Stomach (tissue), 19 donors: ENCODE measurements at places on chromosomes 11 and 22. TPM values are rescaled to one million over a fixed set of nuclear protein-coding genes. Genes with fewer than 3 reads are reported as not detected.

CRYBB2 gene
- polyA plus RNA-seq, result not detected

DGKZ gene
- polyA plus RNA-seq, result 35.0 TPM

CCDC73 gene
- not detected for polyA plus RNA-seq

NNMT gene
- 197 TPM for polyA plus RNA-seq

MB gene
- polyA plus RNA-seq, result 6.9 TPM

SGSM1 gene
- 0.76 TPM for polyA plus RNA-seq

ZBTB16 gene
- polyA plus RNA-seq, result 7.9 TPM

SPDYC gene
- not detected for polyA plus RNA-seq

RNF214 gene
- 8.0 TPM for polyA plus RNA-seq

TMEM126B gene
- 93.0 TPM for polyA plus RNA-seq

DNA sequence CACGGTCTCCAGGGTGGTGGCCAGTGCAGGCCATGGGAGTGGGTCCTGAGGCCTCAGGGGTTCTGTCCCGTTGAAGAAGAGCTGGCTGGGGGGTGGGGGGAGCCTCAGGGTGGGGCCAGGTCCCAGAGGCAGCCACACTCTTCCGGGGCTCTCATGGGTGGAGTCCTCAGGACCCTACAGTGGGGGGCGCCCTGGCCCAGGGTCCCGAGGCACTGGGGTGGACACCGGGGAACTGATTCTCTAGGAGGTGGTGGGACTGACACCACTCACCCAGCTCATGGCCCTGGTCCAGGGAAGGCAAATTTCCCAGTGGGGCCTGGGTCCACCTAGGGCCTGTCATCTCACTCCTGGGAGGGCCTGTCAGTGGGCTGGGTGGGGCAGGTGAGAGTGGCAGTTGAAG lies 12.8 kb downstream of the GGT5 start:
- DNase-seq, result no peak

- no peak for DNase-seq
Observed at GRCh38 chr11:88480223-88480622, 142.7 kb upstream of the CTSC start.

DNA sequence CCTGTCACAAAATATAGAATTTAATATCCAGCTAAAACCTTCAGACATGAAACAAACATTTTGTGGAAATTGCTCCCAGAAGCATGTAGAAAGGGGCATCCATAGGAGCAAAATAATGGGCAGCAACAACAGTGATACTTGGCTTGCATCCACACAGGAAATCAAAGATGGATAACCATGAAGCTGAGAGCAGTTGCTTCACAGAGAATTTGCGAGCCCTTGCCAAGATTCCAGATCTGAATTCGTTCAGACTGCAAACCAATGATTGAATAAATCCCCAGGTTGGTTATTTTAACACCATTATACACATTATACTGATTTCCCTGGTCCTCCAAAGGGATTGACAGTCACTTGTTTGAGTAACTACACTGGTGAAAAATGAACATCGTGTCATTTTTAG lies 15.6 kb upstream of the OR51L1 start:
- DNase-seq, result no peak

DNA sequence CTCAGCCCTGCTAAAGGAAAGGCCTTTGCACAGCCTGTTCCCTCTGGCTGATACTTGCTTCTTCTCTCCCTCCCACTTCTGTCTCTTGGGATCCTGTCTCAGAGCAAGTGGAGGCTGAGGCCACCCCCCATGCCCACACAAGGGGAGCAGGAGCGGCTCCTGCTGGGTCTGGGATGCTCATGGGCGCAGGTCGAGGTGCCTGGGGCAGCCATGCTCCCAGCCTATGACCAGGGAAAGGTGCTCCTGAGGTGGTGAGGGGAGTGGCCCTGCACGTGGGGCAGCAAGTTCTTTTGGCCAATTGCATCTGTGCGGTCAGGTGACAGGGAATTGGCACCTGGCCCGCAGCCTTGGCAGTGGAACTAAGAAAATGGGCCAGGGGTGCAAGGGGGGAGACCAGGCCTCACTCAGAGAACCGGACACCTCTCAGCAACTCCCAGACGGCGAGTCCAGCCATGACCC lies 1.5 kb downstream of the MAPK11 start:
- peak; percentile 81 for DNase-seq

GRCh38 chr22:48647606-48648515 lies 1179.8 kb downstream of the BRD1 start:
- DNase-seq, result no peak

- peak; percentile 48 for DNase-seq
Observed at GRCh38 chr22:49657275-49657973, 170.2 kb downstream of the BRD1 start.

- DNase-seq, result no peak
Observed at GRCh38 chr11:95371153-95371552, 140.2 kb upstream of the SESN3 start.

- peak; percentile 39 for DNase-seq
Observed at GRCh38 chr11:76102802-76103201, 103.5 kb downstream of the WNT11 start.

- DNase-seq, result no peak
Observed at GRCh38 chr11:1163911-1164735, 6.4 kb downstream of the MUC5AC start.

DNA sequence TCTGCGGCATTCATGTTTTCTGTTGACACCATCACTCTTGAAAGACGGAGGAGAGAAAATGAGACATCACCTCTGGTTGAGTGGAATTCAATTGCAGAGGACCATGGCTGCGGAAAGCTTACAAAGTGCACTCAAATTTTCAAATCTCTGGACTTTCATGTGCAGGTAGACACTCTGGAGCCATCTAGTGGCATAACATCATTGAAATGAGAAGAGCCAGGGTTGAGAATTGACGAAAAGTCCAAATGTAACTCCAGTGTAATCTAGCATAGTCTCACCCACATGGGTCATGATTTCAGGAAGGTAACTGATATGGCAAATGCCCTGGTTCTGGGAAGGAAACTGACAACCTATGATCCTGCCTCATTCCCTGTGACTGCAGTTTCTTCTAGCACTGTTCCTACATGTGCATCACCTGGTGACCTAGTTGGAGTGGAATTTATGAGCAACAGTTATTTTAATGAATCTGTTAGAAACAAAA lies 687.8 kb downstream of the KCNA4 start:
- no peak for DNase-seq

GRCh38 chr22:38416621-38417251 lies 38.3 kb downstream of the KCNJ4 start:
- no peak for DNase-seq

DNA sequence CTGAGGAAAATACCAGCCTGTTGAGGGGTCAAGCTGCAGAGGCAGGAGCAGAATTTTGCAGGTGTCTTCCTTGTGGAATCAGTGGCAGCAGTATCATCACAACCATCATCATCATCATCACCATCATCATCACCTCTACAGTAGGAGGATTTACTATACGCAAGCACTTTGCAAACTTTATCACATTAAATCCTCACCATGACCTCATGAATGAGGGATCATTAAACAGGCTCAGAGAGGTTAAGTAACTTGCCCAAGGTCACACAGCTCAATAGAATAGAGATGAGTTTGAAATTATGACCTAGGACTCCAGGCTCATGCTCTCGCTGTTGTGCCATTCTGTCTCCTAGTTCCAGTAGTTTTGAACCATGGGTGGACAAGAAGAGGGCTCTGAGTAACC lies 25.6 kb downstream of the PTPN5 start:
- DNase-seq, result no peak

DNA sequence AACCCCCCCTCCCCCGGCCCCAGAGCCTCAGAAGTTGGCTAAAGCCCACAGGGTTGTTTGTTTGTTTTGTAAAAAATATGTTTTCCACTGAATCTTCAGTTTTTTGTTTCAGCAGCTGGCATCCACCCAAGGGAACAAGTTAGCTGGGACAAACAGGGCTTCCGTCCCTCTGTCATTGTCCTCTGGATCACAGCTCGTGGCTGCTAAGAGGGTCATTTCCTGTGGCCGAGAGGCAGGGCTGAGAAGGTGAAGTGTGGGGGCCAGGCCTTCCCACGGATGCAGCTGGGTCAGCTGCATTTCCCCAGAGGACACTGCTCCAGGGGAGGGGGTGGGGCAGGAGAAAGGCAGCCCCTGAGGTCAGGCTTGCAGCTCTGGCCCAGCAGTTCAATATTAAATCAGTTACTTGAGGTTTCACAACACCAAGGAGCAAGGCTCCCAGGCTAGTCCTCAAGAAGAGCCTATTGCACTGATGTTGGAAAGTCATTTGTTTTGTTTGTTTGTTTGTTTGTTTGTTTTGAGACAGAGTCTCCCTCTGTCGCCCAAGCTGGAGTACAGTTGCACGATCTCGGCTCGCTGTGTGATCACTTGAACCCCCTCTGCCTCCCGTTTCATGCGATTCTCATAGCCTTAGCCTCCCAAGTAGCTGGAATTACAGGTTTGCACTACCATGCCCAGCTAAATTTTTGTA lies 34.4 kb upstream of the SMTN start:
- peak; percentile 85 for DNase-seq

GRCh38 chr22:49268924-49269323 lies 558.7 kb downstream of the BRD1 start:
- DNase-seq, result peak; percentile 3

GRCh38 chr11:69394869-69395246 lies 86.6 kb upstream of the LINC01488 start:
- DNase-seq, result no peak

DNA sequence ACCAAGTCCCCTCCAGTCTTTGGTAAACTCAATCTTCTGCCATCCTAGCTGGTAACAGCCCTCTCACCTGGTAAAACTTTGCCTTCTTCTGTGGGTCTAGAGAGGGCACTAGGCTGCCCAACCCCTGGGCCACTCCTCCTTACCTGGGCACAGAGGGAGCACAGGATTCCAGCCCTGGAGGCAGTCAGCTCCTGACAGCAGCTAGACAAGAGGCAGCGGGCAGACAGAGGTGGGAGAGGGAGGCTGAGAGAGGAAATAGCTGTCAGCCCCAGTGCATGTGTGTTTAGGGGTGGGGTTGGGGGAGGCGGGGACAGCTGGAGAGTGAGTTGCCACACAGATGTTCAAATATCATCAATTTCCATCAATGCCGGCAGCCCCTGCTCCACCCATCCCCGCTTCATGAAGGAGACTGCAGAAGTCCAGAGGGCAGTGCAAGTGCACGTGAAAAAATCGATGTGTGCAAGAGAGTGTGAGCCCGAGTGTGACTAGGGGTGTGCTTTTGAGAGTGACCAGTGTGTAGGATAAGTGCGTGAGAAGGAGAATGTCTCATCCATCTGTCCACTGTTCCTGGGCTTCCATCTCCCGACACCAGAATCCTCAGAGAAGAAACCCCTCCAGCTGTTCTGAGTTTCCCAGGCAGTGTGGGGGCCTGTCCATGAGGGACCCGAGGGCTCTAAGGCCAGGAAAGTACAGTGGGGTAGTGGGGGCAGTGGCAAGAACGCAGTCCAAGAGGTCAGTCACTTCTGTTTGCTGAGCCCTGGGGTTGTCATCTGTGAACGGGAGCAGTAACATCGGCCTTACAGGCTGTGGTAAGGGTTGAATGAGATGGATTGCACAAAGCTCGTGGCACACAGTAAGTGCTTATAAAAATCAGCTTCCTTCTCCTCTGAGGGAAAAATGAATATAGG lies at the start of gene PTGDR2:
Gene PTGDR2 (minus strand): TSS at position 225 of the 908 bp plus-strand sequence. CDS start 2,228 bp downstream, outside the sequence.
- DNase-seq, result no peak

GRCh38 chr22:22450343-22450839 lies 58.2 kb downstream of the ZNF280B start:
- DNase-seq, result peak; percentile 49

DNA sequence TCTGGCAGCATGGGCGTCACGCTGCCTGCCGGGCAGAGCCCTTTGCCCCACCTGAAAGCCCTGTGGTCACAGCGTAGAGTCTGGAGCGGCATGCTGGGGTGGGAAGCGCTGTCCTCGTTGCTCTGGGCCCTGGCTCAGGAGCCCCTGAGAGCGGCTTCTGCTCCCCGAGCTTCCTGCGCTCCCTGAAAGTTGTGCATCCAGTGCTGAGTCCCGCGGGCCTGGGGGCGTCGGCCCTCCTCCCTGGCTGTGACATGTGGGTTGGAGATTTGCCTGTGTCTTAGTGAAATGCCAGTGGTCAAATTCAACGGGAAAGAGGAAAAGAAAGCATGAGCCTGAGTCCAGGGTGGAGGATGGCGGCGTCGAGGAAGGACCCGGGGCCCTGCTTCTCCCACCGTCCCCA lies 1208.0 kb downstream of the BRD1 start:
- no peak for DNase-seq

DNA sequence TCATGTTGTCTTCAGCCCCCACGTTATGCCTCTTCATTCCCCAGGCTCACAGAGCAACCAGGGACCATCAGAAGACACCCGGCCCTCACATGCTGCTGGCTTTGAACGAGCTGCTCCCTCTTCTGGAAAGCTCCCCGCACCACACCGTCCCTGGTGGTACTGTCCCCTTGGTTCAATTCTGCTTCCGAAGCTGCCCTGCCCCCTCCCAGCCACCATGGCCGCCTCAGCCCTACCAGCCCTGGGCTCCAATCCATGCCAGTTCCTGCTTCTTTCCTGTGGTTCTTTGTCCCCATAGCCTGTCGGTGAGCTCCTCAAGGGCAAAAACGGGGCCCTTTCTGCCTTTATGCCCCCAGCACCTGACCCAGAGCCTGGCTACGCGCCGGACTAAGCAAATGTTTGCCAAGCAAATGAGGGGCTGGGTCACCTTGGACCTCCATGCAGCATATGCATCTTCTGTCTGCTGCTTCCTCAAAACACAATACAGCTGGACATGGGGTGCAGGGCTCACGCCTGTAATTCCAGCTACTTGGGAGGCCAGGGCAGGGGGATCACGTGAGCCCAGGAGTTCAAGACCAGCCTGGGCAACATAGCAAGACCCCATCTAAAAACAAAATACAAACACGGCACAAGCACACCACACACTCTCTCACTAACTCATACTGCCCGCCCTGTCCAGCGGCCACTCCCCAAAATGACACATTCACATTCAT lies 21.3 kb downstream of the TNKS1BP1 start:
- peak; percentile 68 for DNase-seq

DNA sequence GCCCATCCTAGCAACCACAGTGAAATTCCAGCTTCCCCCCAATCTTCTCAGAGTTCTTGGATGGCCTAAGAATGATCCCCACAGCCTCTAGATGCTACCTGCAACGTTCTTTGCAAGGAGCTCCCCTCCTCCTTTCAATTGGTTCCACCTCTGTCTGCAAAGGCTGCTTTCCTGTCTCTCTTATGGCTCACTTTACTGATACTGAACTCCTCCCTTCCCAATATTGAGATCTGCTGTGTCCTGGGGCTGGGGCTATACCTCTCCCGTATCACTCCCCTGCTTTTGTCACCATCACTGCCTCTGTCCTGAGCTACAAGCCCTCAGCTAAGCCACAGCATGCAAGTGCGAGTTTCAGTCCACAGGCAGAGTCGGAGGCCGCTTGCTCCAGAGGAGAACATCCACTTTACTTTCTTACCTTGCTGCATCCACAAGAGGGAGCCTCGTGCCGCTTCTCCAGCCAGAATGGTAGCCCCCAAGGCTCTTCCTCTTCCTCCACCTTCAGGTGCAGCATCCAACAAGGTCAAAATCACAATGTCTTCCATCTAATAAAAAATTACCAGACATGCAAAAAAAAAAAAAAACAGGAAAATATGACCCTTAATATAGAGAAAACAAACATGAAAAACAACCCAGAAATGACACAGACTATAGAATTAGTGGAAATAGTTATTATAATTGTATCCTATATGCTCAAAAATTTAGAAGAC lies 48.6 kb upstream of the TMEM45B start:
- DNase-seq, result peak; percentile 60

DNA sequence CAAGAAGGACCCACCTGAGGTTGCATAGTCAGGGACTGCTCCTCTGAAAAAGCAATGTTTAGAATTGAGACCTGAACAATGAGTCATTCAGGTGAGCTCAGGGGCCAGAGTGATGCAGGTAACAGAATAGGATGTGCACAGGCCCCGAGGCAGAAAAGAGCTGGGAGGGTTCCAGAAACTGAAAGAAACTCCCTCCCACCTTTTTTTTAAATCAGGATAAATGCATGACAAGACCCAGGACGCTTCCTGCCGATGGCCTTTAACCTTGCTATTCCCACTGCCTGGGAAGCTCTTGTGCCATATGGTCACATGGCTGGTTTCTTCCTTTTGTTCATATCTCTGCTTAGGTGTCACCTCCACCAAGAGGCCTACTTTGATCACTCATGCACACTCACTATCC lies 214.2 kb upstream of the ZBED5 start:
- DNase-seq, result no peak
